ENCODE measurements at places on chromosomes 2 and 18.

GRCh38 chr2:7740114-7740513 is 822.9 kb downstream of the RNF144A start:
- DNase-seq: no peak

DNA sequence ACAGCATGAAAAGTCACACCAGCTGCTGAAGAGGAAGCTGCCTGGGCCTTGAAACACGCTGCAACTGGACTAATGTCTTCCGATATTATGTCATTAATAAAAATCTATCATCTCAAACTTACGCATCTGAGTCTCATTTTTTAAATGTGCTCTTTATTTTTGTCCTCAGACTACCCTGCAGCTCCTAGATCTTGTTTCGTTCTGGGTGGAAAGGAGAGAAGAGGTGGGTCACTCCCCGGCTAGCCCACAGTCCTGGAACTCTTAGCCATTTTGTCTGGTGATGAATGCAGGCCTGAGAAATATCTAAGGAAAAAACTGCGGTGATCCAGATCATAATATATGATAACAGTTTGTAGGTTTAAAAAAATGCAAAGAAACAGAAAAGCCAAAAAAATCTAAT is 73.3 kb downstream of the TXNL1 start:
- DNase-seq: no peak

DNA sequence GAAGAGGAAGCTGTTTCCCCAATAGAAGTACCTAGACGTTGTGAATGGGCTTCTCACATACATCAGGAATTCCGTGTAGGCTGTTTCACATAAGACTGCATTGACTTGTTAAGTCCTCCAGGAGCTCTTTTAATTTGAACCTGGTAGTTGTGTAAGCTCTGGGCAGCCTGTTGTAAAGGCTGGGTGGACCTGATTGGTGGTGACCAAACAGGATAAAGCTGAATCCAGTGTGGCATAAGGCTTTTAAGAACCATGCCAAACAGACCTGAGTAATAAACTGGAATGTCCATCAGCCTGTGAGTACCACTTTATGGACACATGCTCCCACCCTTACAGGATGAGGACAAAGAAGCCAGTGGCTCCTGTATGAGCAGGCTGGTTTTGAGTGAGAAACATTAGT is 24.1 kb downstream of the RMND5A start:
- DNase-seq: no peak

GRCh38 chr2:114201781-114202180 is 240.7 kb upstream of the DPP10 start:
- DNase-seq: no peak

GRCh38 chr2:1979138-1979537 is 234.8 kb upstream of the PXDN start:
- DNase-seq: no peak

DNA sequence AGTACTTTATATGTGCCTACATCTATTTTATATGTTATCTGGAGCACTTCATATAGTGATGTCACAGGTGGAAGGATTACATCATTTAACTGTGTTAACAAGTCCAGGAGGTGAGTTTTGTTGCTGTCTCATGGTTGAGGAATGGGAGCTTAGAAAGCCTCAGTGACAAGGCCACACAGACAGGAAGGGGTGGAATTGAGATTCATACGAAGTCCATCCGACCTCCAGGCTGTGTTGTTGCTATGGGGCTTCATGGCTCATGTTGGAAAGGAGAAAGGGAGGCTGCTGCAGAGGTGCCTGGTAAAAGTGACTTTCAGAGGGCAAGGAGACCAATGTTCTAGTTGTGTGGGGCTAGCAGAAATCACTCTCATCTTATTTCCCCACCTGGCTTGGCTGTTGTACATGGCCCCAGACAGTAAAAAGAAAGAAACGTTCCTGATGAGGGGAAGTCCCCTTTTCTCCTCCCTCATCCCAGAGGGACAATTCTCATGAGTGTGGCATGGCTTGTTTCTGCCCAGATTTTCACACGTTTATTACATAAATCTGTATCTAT is 31.0 kb upstream of the GREB1 start:
- no peak for DNase-seq

DNA sequence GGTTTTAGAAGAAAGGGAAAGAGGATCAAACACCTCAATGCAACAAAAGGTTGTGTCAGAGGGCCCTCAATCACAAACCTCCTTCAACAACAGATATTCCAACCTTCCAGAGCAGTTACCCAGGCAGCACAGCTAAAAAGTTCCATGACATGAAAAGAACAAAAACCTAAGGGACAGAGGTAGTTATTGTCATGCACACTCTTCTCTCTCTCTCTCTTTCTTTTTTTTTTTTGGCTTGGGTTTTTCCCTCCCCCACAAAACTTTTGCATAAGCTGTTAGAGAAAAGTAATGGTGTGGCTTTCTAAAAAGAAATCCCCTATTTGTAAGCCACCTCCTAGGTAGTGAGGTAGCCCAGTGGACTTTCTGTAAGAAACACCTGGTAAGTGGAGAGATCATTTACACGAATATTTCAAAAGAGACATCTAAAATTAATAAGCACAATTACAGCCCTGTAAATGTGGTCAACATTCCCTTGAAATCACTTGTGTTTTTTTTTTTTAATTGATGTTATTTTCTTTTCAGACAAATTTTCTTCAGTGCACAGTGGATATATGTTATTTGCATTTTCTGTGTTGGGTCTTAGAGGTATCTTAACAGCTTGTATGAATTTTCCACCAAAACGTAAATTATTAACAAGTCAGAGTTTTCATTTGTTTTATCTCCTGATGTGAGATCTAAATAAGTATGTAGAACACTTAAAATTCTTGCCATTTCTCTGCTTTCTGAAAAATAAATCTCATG is 48.4 kb downstream of the ZEB2 start:
- DNase-seq: no peak

- DNase-seq: no peak
These were observed 107.4 kb upstream of the CREB1 start for GRCh38 chr2:207422380-207422779.

DNA sequence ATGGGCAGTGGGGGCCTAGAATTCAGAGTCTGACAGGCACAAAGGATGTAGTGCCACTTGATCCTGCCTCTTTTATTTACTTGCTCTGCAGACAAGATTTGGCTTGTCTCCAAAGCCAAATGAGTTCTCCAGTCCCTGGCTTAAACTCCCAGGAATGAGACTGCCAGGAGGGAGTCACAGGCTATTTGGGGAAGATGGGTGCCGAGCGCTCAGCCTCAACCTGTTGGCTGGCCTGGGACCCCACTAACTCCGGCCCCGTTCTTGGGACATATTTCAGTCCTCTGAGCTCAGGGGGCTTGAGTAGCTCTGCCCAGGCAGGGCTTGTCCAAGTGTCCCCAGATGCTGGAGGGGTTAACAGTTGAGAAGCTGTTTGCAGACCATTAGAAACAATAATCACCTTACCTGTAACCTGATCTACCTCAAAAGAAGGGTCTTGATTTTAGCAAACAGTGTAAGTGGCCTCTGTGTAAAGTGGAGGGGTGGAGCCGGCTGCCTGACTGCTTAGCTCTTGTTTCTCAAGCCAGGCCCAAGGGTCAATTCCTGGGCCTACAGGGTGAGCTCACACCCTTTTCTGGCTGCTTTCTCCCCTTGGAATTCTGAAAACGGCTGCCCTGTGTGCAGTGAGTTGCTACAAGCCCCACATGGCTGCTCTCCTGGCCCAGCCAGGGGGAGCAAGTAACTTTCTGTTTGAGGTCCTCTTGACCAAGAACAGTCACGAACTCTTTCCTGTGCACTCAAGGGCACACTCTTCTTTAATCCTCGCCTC is 27.1 kb upstream of the FZD5 start:
- DNase-seq: no peak

DNA sequence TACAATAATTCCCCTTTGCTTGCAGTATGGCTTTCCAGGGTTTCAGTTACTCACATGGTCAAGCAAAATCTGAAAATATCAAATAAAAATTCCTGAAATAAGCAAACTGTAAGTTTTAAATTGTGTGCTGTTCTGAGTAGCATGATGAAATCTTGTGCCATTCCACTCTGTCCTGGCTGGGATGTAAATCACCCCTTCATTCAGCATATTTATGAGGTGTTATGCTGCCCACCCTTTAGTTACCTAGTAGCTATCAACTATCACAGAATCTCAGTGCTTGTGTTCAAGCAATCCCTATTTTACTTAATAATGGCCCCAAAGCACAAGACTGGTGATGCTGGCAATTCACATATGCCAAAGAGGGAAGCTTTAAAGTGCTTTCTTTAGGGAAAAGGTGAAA is 867.7 kb upstream of the NRXN1 start:
- DNase-seq: no peak

GRCh38 chr2:68561372-68561771 is 82.0 kb upstream of the PROKR1 start:
- no peak for DNase-seq

DNA sequence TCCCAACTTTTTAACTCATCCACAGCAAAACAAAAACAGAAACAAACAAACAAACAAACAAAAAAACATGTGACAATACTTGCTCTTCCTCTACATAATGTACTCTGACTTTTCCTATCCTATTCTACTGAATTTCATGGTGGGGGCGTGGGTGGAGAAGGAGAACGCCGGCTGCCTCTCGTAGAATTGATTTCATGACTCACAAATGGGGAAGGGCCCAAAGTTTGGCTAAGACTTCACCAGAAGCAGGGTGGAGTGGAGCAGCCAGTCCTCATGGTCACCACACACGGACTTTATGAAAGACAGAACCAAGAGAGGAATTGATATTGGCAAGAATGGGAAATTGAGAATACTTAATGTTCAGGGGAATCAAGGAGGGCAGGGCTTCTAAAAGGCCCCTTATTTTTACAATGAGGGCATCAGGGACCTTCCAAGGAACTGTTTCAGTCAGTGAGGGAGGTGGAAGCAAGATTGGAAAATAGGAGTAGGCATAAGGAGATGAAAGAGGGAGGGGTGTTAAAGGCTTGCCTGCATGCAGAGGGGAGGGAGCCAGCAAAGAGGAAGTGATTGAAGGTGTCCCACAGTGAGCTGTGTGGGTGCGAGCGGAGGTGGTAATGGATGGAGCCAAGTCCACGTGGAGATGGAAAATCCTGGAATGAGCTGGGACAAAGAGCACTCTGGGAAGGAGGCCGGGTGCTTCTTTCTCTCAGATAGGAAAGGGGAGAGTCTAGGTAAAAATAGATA is 27.9 kb downstream of the MARCHF4 start:
- no peak for DNase-seq

DNA sequence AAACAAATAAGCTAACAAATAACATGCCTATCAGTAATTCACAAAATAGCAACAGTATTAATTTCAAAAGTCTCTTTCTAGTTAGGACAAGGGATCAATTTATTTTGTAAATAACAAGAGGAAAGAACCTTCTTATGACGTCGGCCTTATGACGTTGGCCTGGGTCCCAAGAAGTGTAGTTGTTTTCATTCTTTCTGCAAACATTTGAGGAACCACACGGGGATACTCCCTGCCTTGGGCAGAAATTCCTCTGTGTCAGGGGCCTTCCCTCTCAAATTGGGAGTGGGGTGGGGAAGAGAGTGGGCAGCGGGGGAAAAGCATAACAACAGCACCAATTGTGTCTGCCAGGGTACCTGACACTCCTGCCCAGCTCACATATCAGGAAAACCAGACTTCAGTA is 1.3 kb downstream of the CCDC68 start:
- DNase-seq: no peak

DNA sequence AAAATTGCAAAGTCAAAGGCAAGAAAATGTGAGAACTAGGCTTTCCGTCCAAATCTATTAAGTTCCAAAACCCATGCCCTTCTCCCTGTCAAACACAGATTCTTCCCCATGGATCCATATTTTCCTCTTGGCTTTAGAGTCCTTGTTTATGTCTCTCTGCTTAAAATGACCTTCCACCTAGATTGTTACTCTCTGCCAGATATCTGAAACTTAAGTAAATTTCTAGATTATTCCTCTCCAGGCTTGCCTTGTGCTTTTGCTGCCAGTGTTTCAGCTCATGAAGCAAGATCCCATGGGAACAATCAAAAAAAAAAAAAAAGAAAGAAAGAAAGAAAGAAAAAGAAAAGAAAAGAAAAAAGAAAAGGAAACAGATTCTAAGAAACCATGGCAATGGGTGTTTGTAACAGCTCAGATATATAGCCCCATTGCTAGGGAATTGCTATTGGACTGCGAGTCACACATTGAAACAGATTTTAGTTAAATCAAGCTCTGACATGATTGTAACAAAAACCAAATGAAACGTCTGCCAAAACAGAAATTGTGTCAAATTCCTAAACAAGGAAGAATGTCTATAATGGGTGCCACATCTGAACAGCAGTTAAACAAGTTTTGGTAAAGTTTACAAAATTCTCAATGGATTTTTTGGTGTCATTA is 660.7 kb upstream of the CNTNAP5 start:
- DNase-seq: no peak

DNA sequence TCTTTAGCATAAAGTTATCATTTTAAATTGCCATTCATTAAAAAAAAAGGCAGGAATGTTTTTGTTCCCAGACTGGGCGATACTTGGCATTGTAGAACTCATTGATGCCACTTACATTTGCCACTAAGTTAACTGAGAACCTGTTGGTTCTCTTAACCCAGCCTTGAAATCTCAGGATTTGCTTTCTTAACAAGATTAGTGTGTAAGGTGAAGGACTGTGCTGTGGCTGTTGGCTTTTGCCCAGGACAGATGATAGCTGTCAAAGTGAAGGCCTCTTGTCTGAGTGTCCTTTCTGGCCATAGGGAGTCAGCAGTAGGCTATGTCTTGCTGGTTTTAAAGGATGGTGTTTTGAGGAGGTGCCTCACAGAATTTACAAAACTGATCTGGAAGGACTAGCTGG is 2.6 kb downstream of the DPYSL5 start:
- no peak for DNase-seq

GRCh38 chr2:37779139-37779538 is 107.7 kb upstream of the CDC42EP3 start:
- no peak for DNase-seq

DNA sequence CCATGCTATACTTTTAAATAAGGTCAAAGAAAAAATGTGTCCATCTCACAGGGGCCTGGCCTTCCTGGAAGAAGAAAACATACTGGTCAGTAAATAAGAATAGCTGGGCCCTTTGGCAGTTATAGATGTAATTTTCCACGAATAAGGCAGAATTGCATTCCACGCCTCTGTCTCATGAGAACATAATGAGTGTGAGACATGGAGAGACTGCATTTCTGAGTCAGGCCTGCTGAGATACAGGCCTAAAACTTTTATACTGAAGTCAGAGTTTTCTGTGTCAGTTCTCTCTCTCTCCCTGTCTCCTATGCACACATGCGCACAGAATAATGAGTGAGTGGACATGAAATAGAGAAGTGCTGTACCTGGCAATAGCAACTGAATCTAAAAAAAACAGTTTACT is 20.4 kb upstream of the IL1R1 start:
- peak; percentile 91 for DNase-seq

- DNase-seq: peak; percentile 82
These were observed 75.7 kb downstream of the RBMS1 start for GRCh38 chr2:160417745-160418397.

DNA sequence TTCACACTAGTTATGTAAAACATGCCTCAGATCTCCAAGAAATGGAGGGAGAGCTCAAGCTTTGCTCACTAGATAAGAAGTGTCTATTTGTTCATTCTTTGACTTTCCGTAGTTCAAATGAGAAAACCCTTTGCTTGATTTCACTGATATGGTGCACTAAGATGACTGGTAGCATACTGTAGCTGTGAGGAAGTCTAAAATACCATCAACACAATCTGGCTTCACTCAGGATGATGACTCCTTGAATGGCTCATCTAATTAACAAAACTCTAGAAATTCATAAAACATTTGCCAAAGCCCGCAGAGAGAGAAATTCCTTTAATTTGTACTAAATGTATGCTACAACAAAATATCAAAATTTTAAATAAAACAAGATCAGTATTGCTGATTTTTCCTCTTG is 152.8 kb upstream of the STK17B start:
- DNase-seq: no peak

All from AG04449 (cell line).